Common myeloid progenitor, CD34-positive (primary cell): ENCODE measurements at places on chromosomes 2 and 18.

- no peaks in the 10 kb centered on the region for H3K36me3 ChIP-seq
- H3K27ac ChIP-seq: no peak overlapping the region
- H3K4me1 ChIP-seq: no peaks in the 10 kb centered on the region
- H3K27me3 ChIP-seq: no peaks in the 10 kb centered on the region
- no peak overlapping the region for H3K4me3 ChIP-seq
Measured at GRCh38 chr2:160574468-160575140, 81.0 kb upstream of the RBMS1 start.

DNA sequence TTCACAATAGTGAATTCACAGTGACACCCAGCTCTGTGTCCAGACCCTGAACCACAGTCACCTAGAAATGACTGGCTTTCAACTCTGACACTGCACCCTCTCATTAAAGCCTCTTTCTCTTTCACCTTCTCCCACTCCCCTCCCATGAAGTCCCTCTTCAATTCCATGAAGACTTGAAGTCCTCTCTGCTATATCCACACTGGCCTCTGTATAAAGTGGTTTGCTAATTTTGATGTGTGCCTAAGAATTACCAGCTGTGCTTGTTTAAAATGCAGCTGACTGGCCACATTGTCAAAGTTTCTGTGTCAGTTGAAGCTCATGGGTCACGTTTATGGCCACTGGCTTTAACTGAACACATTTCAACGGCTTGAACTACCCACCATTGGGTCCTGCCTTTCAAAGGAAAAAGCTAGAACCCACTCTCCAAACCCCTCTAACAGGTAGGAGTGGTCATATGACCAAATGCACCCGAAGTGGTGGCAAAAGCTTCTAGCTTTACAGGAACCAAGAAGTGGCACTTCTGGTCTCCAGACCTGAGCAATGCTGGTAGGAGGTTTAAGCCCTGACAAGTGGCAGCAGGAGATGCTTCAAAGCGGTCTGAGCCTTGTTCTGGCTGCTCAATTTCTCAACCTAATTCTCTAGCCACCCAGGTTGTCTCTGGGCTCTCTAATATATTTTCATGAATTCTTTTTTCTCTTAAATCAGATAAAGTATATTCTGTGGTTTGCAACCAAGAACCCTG lies 34.2 kb downstream of the B4GALT6 start:
- H3K4me3 ChIP-seq: no peak overlapping the region
- H3K27me3 ChIP-seq: no peaks in the 10 kb centered on the region
- no peak for DNase-seq

- peak; percentile 48 for DNase-seq
- no peaks in the 10 kb centered on the region for H3K36me3 ChIP-seq
- H3K27me3 ChIP-seq: peaks cover 34% of the 10 kb centered on the region
- peak within 1 kb of the TSS; percentile 84 for H3K4me3 ChIP-seq
- H3K4me1 ChIP-seq: no peaks in the 10 kb centered on the region
Measured at GRCh38 chr18:28176948-28177827, at the start of gene CDH2. Gene CDH2, minus strand, starts transcription at chr18:28177130. Its CDS starts 108 bp downstream, at chr18:28177022.

DNA sequence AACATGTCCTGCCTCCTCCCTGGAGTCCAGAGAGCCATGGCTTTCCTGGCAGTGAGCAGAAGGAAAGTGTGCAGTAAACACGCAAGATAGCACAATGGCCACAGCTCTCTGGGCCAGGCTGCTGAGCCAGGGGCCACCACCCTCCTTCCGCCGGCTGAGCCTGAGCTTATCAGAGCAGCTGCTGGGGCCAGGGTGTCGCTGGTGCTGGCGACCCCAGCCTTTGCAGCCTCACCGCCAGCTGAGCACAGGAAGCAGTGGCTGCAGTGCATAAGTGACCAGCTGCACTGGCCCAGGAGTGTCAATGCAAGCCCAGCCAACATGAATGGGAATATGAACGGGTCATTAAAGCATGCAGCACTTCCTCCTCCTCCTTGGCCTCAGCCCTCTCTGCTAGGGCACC lies 172.0 kb downstream of the ZFP36L2 start:
- no peak for DNase-seq
- H3K27me3 ChIP-seq: no peaks in the 10 kb centered on the region
- no peaks in the 10 kb centered on the region for H3K36me3 ChIP-seq

DNA sequence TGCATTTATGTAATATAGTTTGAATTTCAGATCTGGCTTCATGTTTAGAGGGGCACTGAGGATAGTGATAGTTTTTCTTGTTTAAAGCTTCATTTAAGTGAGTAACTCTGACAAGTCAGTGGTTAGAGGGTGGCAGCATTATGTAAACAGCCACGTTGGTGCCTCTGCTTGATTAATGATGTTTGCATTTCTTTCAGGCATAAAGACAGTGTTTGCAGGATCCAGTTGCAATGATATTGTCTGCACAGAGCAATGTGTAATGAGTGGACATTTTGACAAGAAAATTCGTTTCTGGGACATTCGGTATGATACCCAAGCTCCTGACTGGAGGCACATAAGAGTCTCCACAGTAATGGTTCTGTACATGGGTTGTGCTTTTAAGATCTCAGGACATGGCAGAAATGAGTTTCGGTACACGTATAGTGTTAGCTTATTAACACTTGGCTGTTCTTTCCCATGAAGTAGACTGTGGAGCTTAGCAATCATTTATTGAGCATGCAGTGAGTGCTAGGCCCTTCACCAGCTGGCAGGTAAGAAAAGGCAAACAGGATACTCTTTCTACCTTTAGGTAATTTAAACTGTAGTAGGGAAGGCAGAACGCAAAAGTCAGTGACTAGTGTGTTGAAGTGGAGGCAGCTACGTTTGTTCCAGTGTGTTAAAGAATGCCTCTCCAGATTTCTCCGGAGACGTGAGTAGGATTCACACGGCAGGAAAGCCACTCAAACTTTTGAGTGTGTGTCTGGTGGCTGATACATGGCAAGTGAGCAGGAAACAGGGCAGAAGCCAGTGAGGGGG lies 17.4 kb upstream of the SAG start:
- no peak overlapping the region for H3K27ac ChIP-seq
- no peak overlapping the region for H3K4me3 ChIP-seq
- peaks cover 87% of the 10 kb centered on the region for H3K36me3 ChIP-seq
- H3K4me1 ChIP-seq: no peaks in the 10 kb centered on the region
- no peak for DNase-seq
